ENCODE measurements at places on chromosomes 1 and 21.

GRCh38 chr1:31924839-31925238, 13.3 kb downstream of the PTP4A2 start:
- DNase-seq, result no peak

GRCh38 chr1:99533909-99534637, 111.8 kb upstream of the PALMD start:
- DNase-seq, result no peak

DNA sequence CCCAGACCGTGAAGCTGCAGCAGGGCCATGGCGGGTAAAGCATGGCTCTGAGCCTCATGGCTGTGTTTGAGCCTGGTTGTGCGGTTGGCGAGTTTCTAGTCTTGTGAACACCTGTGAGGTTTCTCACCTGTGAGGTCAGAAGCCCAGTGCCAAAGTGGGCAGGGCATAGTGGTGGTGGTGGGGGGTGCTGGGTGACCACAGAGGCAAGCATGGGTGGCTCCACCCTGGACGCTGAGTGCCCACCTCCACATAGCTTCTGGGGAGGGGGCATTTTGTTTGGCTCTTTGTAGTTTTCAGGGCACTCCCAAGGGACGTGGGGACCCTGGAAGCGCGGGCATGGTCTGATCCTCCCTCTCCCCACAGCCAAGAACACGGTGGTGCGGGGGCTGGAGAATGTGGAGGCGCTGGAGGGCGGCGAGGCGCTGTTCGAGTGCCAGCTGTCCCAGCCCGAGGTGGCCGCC, 91.1 kb downstream of the TRIM11 start:
- DNase-seq, result no peak

GRCh38 chr1:108556499-108556898, 3.4 kb upstream of the EEIG2 start:
- no peak for DNase-seq

DNA sequence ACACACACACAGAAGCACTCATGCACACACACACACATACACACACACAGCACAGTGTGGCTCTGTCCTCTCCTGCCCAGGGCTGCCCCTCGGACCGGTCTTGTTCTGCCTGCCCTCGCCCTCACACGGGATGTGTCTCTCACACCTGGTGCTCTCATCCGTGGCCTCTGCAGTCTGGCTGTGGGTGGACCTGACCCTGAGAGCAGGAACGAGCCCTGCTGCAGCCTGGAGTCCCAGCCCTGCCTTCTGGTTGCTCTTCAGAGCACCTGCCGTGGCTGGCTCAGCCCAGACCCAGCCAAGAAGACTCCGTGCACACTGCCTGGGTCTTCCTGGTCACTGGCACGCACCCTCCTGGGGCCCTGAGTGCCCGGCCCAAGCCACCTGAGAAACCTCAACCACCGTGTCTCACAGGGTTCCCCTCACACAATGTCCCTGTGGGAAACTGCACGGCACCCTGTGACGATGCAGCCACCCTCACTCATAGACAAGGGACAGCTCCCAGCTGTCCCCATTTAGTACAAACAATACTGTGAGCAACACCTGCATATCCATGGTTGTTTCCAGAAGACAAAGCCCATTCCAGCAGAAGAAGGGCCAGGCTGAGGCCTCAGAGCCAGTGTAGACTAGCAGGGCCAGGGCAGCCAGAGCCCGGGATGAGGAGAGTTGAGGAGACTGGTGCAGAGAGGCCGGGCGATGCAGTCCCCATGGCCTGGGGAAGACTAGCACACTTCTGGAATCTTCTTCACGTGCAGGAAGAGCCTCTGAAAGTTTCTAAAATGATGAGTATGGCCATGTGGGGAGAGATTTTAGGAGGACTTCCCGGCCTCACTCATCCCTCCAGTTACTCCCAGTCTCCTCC, 234.0 kb downstream of the NPHP4 start:
- DNase-seq, result no peak

- DNase-seq, result no peak
Measured at GRCh38 chr21:36994501-36995158, 11.9 kb upstream of the RIPPLY3 start.

DNA sequence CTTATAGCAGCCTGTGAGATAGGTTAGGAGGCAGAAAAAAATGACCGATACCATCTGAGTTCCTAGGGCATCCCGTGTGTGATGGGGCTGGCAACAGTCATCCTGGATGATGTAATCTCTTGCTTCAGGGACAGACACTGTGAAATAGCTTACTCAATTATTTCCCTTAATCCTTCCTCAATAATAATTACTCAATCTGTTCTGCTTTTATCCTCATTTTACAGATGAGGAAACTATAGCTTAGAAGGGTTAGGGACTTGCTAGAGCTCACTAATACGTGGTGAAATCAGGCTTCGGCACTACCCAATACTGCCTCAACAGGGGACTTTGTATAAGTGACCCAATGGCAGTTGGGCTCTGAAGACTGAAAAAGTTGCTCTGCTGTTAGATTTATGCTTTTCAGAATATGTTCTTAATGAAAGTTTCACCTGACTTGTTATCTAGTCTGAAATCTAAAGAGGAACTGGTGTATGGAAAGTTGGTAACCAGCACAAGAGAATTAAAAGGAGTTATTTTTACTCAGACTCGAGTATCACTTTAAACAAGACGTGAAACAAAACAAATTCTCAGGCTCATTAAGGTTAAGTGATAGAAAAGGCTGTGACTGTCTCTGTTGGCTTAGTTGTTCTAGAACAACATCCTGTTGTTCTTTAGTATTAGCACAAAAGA, 14.4 kb downstream of the CD55 start:
- DNase-seq, result no peak

DNA sequence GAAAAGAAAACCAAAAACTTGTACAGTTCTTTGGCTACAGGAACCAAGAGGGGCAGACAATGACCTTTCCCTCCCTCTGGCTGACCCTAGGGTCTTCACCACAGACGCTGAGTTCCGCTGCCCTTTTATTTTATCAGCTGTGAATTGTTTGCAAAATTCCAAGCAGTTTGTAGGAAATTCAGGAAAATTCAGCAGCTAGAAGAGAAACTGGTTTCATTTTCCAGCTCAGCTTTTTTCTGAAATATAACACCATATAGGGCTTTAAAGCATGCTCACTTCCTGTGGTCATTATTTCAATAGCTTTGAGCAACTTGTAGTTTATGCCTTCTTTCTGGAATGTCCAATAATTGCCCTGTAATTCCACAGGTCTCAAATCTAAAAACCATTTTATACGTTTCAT, 5.5 kb upstream of the PIK3R3 start:
- DNase-seq, result no peak

DNA sequence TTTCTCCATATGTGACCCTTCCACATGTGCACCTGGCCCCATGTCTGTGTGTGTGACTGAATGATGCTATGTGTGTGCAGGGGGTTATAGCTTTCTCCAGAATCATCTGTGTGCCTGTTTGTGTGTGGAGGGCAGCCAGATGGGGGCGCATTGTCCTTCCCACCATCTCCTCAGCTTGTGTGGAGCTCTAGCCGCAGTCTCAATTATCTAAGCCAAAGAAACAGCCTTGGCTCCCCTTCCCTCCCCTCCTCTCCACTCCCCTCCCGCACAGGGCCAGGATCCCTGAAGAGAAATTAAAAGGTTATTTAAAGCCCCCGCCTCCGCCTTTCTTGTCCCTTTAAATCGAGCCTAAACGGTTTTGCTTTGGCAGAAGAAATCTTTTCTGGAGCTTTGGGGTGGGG, 1.8 kb upstream of the DMBX1 start:
- DNase-seq, result no peak

- DNase-seq, result no peak
Measured at GRCh38 chr1:50967416-50968157, 2.5 kb upstream of the CDKN2C start.

DNA sequence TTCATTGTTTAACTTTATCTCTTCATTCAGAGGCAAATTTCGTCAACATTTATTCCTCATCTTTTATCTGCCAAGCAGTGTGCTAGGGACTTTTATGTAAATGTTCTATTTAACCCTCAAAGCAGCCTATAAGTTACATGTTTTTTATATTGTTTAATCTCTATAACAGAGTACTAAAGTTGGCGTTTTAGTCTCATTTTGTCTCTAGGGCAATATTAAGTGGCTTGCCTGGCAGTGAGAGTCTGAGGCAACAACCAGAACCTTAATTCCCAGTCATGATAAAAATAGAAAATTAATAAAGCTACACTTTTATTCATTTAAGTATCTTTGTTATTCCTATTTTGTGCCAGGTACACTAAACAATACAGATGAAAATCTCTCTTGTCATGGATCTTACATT, 994.3 kb upstream of the ADGRL2 start:
- DNase-seq, result no peak

GRCh38 chr1:183270541-183271141, 84.6 kb downstream of the LAMC2 start:
- no peak for DNase-seq

Data from stimulated activated CD4-positive, alpha-beta T cell treated with anti-CD3 and anti-CD28 coated beads, Interleukin-1b, Interleukin-23, amount 100 ng/mL, for 1 hour (primary cell).